ENCODE measurements at places on chromosomes 16 and 17. TPM values are rescaled to one million over a fixed set of nuclear protein-coding genes. Genes with fewer than 3 reads are reported as not detected.

The KRT31 gene
- total RNA-seq = not detected

The TBC1D3C gene
- total RNA-seq = not detected

The RHBDF1 gene
- not detected for total RNA-seq

The KRT14 gene
- not detected for total RNA-seq

The TNRC6C gene
- total RNA-seq = 36.5 TPM

The SPSB3 gene
- 37.3 TPM for total RNA-seq

The DBNDD1 gene
- 0.41 TPM for total RNA-seq

The CD300LB gene
- total RNA-seq = not detected

The TNS4 gene
- total RNA-seq = 14.2 TPM

The PNMT gene
- not detected for total RNA-seq

The DNAH3 gene
- total RNA-seq = 0.10 TPM

The GRB7 gene
- total RNA-seq = 0.86 TPM

The P3H4 gene
- 3.4 TPM for total RNA-seq

The ZFP3 gene
- total RNA-seq = 4.5 TPM

The IL34 gene
- 0.24 TPM for total RNA-seq

The SLFN12 gene
- total RNA-seq = 19.4 TPM

The TEKT5 gene
- not detected for total RNA-seq

Measured in T-helper 1 cell treated with Interleukin-12 subunit alpha and Interleukin-12 subunit beta and Interleukin-4 antibody, amounts not matched to agents 30 ng/mL and 1 ng/mL, for 36 hours (primary cell).